Stimulated activated CD8-positive, alpha-beta memory T cell treated with anti-CD3 and anti-CD28 coated beads, Interleukin-7, amount 100 ng/mL, for 48 hours (primary cell): ENCODE measurements at places on chromosomes 7 and 10.

DNA sequence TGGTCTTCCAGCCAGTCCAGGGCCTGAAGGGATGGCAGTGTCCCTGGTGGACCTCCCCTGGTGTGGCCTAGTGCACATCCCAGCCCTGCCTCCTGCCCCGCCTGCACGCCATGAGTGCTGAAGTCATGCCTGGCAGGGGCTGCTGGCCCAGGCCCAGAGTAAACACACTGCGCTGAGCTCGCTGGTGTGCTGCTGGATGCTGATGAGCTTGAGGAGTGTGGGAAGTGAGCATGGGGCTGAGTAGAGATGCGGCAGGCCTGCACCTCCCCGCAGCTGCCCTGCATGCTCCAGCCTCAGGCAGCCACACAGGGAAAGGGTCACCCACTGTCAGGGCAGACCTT, 43.2 kb downstream of the HTRA1 start:
- no peak for DNase-seq

- no peak for DNase-seq
These were observed 33.5 kb downstream of the RELN start for GRCh38 chr7:103955985-103956384.

- no peak for DNase-seq
These were observed 118.5 kb downstream of the ARL4A start for GRCh38 chr7:12805957-12806356.

DNA sequence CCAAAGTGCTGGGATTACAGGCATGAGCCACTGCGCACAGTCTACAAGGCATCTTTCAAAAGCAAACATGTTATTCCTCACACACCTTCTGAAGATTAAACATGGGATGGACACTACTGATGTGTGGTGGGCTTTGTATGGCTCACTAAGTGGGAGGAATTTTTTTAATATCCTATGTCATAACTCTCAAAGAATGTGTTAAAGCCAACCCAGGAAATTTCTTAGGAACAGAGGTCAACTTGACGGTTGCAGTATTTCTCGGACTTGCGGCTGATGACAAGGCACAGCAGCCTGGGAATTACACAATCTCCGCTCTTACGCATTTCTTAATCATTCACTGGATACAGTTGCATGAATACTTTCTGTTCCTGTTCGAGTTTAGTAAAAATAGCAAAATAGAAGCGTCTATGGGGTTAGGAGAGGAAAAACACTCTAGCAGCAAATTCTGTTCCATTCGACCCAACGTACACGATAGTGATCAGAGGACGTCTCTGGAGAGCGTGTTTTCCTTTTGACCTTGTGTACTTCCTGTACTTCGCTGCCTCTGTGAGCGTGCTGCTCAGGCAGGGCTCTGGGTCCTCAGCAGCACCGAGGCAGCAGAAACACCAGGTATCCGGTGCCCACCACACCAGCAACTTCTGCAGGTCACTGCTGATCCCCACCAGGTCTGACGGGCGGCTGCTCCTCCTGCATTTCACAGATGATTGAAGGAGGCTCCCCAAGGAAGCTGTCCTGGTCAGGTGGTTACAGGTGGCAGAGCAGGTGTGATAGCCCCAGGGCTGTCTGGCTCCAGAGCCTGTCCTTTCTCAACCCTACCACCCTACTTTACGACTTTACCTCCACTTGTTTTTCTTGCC, 26.4 kb upstream of the SRGN start:
- DNase-seq: no peak

DNA sequence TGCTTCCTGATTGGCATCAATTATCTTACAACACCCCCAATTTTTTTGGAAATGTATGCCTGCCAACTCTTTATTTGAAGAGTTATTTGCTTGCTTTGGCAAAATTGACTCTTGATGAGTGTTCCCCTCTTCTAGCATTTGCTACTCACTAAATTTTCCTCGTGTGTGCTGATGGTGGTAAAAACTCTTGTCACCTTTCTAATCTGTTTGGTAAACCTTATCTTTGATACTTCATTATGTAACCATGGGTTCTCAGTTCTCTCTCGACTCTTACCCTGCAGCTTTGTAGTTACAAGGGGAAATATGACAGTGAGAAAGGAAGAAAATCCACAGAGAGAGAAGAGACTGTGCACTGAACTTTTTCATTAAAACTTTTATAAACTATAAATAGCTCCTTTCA, 102.5 kb downstream of the CDK14 start:
- no peak for DNase-seq

DNA sequence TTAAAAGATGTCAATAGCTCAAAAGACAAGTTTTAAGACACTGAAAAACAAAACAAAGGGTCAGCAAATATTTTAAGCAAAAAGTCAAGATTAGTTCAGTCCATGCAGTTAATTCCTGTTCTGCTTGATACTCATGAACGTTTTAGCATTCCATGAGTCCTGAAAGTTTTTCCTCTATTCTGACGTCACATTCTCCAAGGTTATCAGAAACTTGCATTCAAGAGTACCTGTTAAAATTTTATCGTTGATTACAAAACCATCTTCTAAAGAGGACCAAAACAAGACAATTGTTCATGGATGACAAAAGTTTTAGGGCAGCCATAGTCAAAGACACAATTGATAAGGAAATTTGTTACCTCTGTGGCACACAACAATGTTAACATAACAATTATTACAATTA, 52.5 kb upstream of the VOPP1 start:
- no peak for DNase-seq

DNA sequence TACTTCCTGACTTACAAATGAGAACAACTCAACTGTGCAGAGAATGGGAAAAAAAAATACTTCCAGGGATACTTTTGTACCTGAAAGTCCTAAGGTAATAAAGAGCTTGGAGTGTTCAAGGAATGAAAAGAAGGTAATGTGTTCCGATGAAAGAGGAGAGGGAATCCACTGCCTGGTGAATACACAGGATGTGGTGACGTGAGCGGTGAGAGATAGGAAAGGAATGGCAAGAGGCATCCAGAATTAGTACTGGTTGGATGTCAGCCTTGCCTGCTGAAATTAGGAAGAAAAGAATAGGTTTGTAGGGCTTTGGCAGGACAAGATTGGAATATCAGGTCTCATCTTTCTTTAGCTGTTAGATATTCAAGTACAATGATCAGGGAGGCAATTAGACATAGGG, 347.7 kb downstream of the POM121L12 start:
- DNase-seq: no peak

DNA sequence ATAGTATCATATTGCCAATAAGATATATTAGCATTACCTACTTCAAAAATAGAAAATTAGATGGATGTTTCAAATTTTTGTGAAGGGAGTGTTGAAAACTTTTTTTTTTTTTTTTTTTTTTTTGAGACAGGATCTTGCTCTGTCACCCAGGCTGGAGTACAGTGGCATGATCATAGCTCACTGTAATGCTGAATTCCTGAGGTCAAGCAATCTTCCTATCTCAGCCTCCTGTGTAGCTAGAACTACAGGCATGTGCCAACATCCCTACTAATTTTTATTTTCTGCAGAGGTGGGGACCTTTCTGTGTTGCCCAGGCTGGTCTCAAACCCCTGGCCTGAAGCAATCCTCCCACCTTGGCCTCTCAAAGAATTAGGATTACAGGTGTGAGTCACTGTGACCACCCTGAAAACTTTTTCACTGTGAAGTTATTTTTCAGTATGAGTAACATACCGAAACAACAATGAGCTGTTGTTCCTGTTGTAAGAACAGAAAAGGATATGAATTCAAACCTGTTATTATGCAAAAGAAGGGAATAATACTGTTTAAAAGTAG, 266.9 kb downstream of the NEBL start:
- DNase-seq: no peak

DNA sequence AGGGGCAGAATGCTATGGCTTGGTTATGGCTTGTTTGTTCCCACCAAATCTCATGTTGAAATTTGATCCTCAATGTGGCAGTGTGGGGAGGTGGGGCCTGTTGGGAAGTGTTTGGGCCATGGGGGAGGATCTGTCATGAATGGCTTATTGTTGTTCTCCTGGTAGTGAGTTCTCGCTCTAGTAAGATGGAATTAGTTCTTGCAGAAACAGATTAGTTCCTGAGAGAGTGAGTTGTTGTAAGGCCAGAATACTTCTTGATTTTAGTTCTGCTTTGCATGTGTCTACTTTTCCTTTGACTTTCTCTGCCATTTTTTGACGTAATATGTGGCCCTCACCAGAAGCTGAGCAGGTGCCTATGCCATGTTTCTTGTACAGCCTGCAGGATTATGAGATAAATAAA, 188.2 kb downstream of the KIF20B start:
- DNase-seq: no peak

- DNase-seq: no peak
These were observed 70.9 kb upstream of the COL1A2 start for GRCh38 chr7:94323844-94324243.

GRCh38 chr7:95327356-95327755, 3.0 kb upstream of the PON1 start:
- DNase-seq: no peak

DNA sequence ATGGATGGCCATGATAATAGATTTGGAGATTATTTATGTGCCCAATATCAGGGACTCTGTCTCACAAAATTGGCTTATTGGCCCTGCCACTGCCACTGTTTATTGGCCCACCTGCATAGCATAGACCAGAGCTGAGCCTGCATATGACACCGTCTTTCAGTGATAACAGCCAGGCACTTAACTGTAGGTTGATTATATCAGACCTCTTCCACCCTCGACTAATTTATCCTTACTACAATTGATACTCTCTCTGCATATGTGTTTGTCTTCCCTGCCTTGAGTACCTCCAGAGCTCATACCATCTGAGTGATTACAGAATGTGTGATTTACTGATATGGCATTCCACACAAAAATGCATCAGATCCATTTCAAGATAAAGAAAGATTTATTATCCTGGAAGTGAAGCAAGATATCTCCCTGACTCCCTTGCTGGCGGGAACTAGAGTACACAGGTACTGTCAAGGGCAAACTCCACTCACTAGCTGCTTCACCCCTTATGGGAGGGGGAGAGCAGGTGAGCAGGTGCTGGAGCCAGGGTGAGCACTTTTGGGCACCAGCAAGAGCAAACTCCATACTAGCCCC, 13.1 kb upstream of the SAMD9L start:
- DNase-seq: no peak

DNA sequence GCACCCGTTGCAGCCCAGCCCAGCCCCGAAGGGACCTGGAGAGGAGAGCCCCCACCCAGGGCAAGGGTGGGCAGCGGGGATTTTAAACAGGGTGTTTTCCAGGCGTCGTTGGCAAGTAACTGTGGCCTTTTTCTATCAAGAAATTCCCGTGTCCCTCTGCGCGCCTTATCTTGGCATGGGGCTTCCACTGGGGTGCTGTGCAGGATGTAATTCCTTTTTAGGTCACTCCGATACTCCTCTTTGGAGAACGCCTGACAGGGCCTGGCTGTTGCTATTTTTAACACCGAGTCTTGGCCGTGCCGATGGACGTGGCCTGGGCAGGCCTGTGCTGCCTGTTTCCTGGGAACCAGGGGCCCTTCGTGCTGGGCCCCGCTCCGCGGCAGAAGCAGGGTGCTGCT, 93.8 kb downstream of the INPP5A start:
- no peak for DNase-seq

GRCh38 chr10:14826076-14826829, 11.6 kb downstream of the CDNF start:
- no peak for DNase-seq

GRCh38 chr7:121872831-121873288, at the start of gene PTPRZ1:
Gene PTPRZ1 (plus strand): TSS chr7:121873161. CDS start chr7:121873500, 339 bp downstream.
- no peak for DNase-seq

DNA sequence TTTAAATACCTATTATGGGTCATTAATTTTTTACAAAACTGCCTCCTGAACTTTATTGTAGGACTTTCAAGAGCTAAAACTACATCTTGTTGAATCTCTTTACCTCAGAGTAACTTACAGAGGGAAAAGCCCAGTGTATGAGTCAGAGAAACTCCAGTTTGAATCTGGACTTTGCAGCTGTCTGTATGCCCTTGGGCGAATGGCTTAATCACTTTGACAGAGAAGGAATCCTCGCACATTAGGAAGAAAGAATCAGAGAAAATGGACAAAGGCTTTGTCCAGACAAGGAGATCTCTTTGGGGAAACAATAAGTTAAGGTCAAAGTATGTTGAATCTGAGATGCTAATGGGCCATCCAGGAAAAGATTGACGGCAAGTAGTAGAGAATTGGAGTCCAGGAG, 484.2 kb upstream of the CELF2 start:
- DNase-seq: no peak

DNA sequence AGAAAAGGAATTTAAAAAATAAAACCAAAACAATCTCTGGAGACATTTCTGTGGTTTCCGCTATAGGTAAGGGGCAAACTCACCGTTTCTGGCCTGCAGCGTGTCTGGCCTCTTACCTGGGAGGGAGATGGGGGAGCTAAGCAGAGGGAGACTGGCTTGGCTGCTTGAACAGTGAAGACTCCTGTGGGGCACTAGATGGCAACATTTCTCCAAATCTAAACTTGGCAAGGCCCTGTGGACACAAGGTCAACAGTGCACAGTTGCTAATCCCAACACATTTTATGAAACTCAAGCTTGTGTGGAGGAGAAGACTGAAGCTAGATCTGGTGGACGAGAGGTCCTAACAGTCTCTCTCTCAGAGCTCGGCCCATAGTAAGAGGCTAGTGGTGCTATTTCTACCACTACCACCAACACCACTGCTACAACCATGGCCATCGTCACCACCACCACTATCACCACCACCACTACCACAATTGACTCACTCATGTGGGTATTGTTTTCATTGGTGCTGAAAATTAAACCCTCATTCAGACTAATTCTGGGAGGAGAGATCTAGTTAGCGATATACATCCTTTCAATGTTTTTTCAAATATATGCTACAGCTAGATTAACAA, 28.4 kb upstream of the CDHR3 start:
- DNase-seq: no peak

DNA sequence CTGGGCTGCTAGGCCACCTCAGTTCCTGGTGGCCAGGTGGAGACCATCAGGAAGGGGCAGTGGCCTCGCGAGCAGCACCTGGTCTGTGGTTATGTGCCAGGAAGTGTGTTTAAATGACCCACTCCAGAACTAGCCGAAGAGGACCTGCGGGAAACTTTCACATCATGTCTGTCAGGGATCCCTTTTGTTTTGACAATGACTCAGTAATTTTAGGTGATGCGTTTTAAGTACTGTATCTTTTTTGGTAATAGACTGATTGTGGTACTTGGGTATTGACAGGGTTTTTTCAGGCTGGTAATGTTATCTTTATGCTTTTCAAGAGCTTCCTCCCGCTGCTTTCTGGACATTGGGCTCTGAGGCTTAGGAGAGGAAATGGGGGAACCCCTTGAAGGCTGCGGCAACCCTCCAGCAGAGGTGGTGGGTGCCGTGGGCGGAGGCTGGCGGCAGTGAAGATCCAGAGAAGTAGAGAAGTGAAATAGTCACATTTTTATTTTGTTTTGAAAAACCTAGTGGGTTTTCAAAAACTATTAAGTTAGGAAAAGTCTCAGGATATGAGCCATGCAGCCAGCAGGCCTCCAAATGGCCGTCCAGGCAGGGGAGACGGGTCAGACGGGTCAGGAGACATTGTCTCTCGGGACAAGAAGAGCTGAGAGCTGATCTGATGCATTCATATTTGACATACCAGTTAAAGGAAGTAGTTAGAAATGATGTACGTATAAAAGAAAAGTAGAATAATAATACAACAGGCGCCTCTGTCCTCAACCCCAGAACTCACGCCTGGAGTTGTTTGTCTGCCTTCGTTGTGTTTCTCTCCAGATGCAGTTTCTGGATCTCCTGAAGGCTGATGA, 27.7 kb downstream of the PPP2R2D start:
- peak; percentile 67 for DNase-seq
